ENCODE measurements at places on chromosomes 13 and 19.

- DNase-seq = peak; percentile 62
Observed at GRCh38 chr19:4523306-4524110, 5.2 kb upstream of the PLIN4 start.

DNA sequence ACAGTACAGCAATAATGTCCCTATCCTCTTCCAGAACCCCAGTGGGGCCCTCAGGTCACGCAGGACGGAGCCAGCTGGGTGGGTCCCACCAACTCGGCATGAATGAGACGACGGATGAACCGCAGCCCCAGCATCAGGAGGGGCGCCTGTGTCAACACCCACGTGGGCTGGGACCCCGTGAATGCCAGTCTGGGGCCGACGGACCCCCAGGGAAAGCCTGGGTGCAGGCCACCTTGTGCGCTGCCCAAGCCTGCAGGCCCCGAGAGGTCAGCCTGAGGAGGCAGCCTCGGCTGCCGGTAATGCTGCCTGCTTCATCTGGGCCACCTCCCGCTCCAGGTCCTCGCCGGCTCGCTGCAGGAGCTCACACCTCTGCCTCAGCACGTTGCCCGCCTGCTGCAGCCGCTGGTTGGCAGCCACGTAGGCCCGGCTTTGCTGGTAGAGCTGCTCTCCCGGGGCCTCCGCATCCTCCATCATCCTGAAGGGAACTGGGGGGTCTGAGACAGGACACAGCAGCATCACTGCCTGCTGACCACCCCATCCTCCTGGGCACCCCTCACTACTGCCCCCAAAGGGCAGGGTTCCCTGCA lies 4.2 kb downstream of the C19orf25 start:
- DNase-seq = no peak

DNA sequence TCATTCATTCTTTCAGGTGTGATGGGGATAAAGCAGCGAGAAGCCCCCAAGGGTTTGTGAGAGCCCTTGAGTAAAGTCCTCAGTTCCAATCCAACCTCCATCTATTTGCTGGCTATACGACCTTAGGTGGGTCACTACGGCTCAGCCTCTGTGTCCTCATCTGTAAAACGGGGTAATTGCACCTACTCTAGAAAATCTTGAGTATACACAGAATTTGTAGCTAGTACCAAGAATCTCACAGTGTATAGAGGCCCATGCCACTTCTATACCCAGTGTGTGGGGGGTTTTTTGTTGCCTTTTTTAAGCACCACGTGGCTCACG lies 406 bp upstream of the DNMT1 start:
- no peak for DNase-seq

DNA sequence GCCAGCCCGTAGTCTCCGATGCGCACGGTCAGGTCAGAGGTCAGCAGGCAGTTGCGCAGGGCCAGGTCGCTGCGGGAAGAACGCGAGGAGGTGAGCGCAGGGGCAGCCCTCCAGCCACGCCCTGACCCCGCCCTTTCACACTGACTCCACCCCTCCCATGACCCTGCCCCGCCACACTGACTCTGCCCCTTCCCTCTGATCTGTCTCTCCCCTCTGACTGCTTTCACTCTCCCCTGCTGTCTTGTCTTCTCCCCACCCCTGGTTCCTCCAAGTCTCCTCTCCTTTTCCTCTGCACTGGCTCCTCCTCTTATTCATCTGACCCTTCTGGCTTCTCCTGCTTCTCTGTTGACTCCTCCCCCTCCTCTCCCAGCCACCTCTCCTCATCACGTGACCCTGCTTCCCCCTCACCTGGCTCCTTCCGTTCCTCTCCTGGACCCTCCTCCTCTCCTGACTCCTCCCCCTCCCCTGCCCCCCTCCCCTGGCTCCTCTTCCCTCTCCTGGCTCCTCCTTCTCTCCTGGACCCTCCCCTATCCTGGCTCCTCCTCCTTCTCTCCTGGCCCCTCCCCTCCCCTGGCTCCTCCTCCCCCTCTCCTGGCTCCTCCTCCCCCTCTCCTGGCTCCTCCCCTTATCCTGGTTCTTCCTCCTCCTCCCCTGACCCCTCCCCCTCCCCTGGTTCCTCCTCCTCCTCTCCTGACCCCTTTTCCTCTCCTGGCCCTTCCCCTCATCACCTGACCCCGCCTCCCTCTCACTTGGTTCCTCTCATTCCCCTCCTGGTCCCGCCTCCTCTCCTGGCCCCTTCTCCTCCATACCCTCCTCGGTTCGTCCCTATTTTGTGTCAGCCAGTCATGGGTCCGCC lies 9.9 kb downstream of the LMTK3 start:
- DNase-seq = peak; percentile 88

DNA sequence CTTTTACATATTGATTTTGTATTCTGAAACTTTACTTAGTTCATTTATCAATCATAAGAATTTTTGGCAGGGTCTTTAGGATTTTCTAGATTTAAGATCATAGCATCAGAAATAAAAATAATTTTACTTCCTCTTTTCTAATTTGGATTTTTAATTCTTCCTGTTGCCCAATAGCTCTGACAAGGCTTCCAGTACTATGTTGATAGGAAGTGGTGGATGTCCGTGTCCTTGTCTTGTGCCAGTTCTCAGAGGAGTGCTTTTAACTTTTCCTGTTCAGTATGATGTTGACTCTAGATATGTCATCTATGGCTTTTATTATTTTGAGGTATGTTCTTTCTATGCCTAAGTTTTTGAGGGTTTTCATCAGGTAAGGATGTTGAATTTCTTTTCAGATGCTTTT lies 7.7 kb upstream of the KIR2DL4 start:
- DNase-seq = no peak

- DNase-seq = no peak
Observed at GRCh38 chr19:48635966-48636858, 967 bp downstream of the DBP start.

DNA sequence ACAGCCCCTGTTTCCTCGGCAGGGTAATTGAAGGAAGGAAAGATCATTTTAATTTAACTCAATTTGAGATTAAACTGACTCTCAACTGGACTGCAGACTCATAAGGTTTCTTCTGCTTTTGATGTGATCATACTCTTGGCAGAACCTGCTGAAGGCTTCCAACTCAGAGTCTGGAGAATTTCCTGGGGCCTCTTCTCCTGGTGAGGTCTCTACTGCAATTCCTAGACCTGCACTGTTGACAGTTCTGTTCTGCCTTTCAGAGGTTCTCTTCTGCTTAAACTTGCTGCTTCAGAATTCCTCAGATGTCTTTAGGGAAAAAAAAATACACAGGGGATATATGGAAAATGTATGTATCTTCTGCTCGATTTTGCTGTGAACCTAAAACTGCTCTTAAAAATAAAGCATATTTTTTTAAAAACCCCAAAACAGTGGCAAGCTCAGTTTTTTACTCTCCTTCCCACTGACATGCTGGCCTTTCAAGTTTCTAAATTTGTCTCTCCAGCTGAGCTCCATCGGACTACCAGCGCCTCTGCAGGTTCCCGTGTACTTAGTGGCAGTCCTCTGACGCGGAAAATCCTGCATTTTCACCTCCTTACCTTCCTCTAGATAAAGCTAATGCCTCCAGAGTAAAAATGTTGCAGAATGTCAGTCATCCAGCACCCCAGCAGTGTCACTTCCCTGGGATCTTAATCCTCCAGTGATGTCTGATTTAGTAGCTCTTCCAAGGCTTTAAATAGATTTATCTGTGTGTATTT lies 733.5 kb upstream of the SGCG start:
- no peak for DNase-seq

DNA sequence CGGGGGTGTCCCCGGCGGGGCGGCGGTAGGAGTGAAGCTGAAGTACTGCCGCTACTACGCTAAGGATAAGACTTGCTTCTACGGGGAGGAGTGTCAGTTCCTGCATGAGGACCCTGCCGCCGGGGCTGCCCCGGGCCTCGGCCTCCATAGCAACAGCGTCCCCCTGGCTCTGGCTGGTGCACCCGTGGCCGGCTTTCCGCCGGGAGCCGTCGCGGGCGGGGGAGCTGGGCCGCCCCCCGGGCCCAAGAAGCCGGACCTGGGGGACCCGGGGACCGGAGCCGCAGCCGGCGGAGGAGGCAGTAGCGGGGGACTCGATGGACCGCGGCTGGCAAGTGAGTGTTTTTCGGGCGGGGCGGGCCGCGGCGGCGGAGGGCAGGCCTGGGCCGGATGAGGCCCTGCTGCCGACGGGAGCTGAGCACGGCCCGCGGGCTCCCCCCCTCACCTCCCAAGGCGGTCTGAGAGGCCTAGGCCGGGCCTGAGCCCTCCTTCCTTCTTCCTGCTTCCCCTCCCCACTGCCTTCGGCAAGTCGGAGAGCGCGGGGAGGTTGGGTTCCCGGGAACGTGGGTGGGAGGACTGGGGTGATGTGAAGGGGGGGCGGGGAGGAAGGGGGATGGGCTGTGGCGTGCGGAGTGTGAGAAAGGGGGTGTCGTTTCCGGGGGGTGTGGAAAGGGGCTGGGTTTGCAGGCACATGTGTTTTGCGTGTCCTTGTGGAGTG lies 568 bp downstream of the PAN3 start:
- peak; percentile 68 for DNase-seq

DNA sequence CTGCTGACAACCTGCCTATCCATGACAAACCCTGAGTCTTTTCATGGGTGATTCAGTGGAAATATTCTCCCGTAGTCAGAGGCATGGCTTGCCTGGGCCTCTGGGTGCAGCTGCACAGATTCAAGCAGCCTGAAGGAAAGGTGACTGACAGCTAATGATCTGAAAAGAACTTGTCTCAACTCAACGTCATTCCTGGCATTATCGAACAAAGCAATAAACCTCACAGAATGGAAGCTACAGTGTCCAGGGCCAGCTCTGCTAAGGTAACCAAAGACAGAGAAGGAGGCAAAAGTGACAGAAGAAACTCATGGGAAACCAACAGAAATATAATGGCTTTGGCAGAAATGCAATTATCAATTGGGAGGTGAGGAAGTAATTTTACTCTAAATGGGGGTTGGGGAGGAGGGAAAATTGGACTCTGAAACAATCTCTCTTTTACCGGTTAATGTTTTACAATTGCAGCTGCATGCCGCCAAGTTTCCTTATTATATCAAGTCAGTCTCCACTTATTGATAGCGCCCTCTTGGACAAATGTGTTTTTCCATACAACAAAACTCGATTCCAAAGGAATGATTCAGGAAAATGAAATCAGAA lies 12.9 kb downstream of the STARD13 start:
- DNase-seq = no peak

GRCh38 chr13:110015253-110015652 lies 228.9 kb upstream of the IRS2 start:
- no peak for DNase-seq

DNA sequence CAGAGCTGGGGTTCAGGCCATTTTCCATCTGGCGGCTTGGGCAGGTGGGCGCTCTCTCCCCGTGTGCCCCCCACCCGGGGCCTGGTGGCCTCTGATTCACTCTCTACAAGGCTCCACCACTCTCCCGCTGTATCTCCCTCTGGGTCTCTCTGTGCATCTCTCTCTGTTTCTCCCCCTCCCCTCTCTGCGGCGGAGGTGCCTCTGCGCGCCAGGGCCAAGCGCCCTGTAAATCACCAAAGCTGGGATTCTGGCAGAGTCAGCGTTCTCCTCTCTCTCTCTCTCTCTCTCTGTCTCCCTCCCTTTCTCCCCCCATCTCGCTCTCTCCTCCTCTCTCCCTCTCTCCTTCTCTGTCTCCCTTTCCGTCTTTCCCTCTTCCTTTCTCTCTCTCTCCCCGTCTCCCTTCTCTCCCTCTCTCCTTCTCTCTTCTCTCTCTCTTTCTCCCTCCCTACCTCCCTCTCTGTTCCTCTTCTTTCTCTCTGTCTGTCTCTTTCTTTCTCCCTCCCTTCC lies 3.9 kb downstream of the NFIC start:
- DNase-seq = no peak

GRCh38 chr19:7337380-7338194 lies 11.2 kb upstream of the ARHGEF18 start:
- no peak for DNase-seq

GRCh38 chr13:90968166-90968904 lies 379.2 kb upstream of the MIR17HG start:
- peak; percentile 9 for DNase-seq

DNA sequence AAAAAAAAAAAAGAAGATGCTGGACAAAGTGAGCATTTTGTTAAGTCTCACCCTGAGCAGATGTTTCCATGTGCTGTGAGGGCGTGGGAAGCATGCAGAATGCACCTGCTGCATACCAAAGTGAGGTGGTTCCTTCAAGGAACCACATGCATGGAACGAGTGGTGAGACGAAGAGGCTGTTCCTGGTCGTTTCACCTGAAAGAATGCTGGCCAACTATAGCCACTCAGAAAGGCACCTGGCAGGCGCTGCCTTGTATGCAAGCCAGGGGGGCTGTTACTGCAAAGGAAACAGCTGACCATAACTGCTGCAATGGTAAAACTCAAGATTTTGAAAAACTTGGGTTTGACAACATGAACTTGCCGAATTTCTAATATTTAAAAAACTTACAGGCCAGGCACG lies 14.7 kb downstream of the MIER2 start:
- no peak for DNase-seq

DNA sequence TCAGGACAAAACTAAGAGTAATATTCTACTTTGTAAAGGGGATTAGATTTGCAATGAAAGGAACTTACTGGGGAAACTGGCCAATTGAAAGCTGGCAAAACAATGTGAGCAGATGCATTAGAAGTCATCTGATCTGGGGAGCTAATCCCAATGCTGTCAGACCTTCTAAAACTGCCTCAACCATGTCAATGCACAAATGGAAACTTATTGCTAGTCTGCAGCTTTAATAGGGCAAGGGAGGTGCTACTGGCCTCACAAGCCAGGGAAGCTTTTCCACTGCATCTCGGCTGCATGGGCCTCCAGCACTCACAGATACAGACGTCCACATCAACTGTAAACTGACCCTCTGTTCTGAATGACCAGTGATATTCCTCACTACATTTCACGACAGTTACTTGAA lies 154.2 kb downstream of the LHFPL6 start:
- DNase-seq = no peak

DNA sequence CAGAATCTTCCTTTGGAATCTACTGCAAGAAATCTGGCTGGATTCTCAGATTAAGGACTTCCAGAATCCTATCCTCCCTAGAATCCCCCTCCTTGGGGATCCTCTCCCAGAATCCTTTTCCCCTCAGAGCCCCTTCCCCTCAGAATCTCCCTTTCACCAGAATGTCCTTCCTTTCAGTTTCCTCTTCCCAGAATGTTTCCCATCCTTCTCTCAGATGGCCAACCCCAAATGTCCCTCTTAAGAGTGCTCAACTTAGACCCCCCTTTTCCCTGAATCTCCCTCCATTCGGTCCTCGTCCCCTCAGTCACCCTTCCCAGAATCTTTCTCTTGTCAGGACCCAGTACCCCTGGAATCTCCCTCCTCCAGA lies 584 bp upstream of the RPS16 start:
- DNase-seq = no peak

GRCh38 chr13:112330479-112331381 lies 45.4 kb upstream of the SPACA7 start:
- DNase-seq = no peak
